ENCODE measurements at places on chromosomes 3 and 15. TPM values are rescaled to one million over a fixed set of nuclear protein-coding genes. Genes with fewer than 3 reads are reported as not detected.

GRCh38 chr3:182479419-182480336 lies 313.6 kb upstream of the ATP11B start:
- no peaks in the 10 kb centered on the region for H3K36me3 ChIP-seq
- peaks cover 2% of the 10 kb centered on the region for H3K27me3 ChIP-seq
- H3K27ac ChIP-seq = no peak overlapping the region
- DNase-seq = no peak

DNA sequence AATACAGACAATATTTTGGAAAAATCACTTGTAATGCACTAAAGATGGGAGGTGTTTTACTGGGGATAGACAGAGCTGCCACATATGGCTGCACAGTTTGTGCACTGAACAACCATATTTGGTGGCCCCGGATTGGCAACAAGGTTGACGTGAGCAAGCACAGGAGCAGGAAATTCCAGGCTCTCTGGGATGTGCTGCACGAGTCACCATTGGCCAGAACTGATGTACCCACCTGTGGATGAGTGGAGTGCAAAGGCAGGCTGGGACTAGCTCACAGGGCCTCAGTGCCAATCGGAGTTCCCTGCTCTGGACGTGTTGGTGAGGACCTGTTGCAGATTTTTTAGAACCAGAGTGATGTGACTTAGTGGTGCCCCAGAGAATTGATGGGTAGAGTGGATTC lies 42.0 kb upstream of the SCAANT1 start:
- no peak overlapping the region for H3K4me3 ChIP-seq
- DNase-seq = no peak
- no peaks in the 10 kb centered on the region for H3K27me3 ChIP-seq
- peaks cover 33% of the 10 kb centered on the region for H3K4me1 ChIP-seq
- peaks cover 29% of the 10 kb centered on the region for H3K36me3 ChIP-seq
- peak overlapping the region; percentile 45 for H3K27ac ChIP-seq

DNA sequence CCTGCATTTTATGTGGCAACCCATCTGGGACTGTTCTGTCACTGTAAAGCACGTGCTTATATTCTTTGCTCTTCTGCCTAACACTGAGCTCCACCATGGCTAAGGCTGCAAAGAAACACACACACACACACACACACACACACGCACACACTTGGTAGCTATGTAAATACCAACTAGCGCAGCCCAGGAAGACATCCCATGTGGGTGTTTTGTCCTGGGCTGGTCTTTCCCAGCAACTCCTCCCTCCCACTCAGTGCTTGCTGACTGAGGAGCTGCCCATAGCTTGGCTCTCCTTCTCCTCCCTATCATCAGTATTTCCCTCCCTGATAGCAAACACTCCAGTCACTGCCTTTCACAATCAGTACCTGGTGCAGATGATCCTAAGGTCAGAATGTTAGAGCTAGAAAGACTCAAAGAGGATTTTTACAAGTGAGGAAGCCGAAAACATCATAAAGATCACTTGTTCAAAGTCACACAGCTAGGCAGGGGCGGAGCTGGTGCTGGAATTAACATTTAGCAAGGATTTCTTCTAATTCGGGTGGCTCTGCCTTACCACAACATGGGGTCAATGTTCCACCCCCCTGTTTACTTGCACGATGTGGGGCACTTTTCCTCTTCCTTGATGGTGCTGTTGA lies 377.1 kb upstream of the TBL1XR1 start:
- H3K4me3 ChIP-seq = no peak overlapping the region
- peaks cover 2% of the 10 kb centered on the region for H3K27me3 ChIP-seq
- H3K27ac ChIP-seq = no peak overlapping the region
- no peaks in the 10 kb centered on the region for H3K4me1 ChIP-seq

DNA sequence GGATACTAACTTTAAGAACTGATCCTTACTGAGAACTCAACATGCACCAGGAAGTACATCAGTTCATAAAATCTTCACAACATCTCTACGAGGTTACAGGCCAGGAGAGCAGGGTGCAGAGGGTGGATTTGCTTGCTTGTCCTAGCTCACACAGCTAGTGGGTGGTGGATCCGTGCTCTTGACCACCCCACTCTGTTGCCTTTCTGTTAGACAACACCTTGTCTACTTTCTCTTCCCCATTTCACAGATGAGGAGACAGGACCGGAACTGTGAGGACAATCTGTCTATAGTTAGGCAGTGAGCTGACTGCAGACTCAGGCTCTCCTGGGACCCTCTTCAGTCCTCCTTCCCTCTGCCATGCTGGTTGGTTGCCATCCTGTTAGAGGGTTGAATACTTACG lies 221.7 kb upstream of the TLE3 start:
- no peak for DNase-seq
- H3K27ac ChIP-seq = no peak overlapping the region
- no peak overlapping the region for H3K4me3 ChIP-seq
- peaks cover 24% of the 10 kb centered on the region for H3K27me3 ChIP-seq

DNA sequence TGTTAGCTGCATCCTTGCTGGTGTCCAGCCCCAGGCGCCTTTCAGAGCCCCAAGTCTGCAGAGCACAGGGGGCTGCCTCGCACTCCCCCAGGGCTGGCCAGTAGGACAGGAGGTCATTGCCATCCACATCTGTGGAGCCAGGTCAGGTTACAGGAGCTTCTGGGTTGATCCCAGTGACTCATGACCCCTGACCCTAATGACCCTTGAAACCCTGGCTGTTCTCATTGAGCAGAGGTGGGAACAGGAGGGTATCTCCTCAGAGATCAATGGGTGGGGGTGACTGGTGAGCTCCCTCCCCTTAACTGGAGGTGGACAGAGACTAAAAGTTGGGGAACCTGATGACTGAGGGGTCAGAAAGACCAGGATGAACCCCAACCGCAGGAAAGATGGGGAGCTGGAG lies 6.1 kb upstream of the SLC26A6 start:
- H3K27me3 ChIP-seq = no peaks in the 10 kb centered on the region
- H3K4me3 ChIP-seq = no peak overlapping the region
- H3K36me3 ChIP-seq = peaks cover 5% of the 10 kb centered on the region

DNA sequence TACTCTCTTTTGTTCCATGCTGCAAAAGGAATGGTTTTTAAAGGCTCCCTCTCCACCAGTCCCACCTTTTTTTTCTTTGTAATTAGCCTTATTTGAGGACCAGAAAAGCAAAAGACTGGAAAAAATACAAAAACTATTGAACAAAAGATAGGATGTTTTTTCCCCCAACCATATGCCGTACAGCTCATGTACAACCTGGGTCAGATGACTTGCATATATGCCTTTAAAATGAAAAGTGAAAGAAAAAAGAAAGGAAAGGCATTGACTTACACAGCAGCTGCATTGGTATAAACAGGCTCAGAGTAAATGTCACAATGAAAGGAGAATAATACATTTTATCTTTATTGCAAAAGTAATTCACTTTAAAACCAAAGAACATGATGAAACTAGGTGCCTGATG lies 69.5 kb upstream of the CMC1 start:
- H3K36me3 ChIP-seq = peaks cover 11% of the 10 kb centered on the region
- peak overlapping the region; percentile 55 for H3K4me3 ChIP-seq
- peaks cover 7% of the 10 kb centered on the region for H3K4me1 ChIP-seq

- H3K36me3 ChIP-seq = no peaks in the 10 kb centered on the region
- H3K4me3 ChIP-seq = no peak overlapping the region
- H3K27ac ChIP-seq = no peak overlapping the region
- no peak for DNase-seq
Measured at GRCh38 chr3:133429063-133429462, 29.2 kb downstream of the BFSP2 start.

DNA sequence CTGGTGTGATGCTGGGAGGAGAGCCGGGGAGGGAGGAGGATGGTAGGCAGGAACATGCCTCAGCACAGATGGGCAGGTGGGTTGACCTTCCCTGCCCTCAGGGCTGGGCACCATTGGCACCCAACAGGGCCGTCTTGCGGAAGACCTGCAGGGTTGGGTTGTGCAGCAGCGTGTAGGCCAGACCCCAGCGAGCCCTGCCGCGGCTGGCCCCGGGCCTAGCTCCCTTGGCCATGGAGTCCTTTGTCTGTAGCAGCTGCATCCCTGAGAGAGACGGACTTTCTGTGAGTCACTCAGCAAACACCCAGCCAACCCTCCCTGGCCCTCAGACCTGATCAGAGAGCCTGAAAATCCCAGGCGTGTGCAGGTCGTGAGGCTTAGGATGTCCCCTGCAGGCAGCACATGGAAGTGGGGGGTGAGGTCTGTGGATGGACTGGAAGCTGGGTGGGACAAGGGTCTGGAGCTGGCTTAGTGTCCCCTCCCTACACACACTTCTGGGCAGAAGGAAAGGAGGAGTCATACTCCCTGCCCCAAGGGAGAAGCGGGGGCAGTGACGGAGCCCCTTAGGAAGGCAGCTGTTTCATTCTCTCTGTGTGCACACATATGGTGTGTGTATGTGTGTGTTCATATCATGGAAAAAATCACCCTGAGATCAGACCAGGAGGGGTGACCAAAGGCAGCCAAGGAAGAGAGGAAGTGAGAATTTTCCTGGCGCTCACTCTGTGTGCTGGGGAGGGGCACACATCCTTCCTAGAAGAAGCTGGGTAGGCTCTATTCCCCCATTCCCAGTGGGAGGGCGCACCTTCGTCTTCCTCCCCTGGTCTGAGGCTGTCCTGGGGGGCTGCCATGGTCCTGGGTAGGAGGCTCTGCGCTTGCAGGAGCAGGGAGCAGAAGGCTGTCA lies 6.7 kb downstream of the ISLR start:
- no peak overlapping the region for H3K27ac ChIP-seq
- H3K4me1 ChIP-seq = no peaks in the 10 kb centered on the region
- DNase-seq = no peak
- H3K4me3 ChIP-seq = no peak overlapping the region

GRCh38 chr3:111283165-111283564 lies 211.5 kb downstream of the NECTIN3 start:
- peaks cover 2% of the 10 kb centered on the region for H3K27me3 ChIP-seq
- DNase-seq = no peak
- H3K4me1 ChIP-seq = peaks cover 42% of the 10 kb centered on the region
- no peak overlapping the region for H3K27ac ChIP-seq

- H3K27me3 ChIP-seq = no peaks in the 10 kb centered on the region
- H3K36me3 ChIP-seq = peaks cover 5% of the 10 kb centered on the region
- no peak for DNase-seq
- no peak overlapping the region for H3K27ac ChIP-seq
Measured at GRCh38 chr3:72152551-72153476, 367.9 kb upstream of the PROK2 start.

DNA sequence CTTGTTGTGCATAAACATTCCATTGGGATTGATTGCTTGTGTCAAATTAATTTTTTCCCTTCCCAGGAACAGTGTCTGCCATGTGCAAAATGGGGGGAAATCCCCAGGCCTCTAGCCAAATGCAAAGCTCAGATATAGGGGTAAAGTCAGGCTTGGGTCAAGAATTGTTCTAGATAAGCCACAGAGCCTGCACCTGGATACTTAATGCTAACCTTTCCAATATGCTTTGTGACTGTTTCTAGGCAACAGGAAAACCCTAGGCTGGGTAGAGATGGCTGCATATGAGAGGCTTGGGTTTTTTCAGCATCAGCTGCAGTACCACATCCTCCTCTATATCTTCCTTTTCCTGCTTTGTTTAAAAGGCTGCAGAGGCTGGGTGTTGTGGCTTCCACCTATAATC lies 61.9 kb upstream of the ROPN1 start:
- DNase-seq = no peak
- H3K4me1 ChIP-seq = no peaks in the 10 kb centered on the region

DNA sequence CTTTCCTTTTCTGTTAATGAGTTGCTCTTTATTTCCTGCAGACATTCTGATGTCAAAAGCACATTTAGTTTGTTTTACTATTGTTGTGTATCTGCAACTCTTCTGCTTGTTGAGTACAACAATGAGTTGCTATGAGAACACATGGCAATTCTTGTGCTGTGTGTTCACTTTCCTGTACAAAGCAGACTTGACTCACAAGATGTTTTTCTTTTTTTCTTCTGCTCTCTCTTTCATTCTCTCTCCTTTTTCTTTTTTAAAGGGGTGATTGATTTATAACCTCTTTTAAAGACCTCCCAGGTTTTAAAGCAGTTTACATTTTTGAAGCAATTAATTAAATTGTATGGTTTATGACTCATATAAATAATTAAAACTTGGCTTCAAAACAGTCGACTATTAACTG lies 31.6 kb upstream of the ABHD10 start:
- no peak overlapping the region for H3K27ac ChIP-seq
- H3K27me3 ChIP-seq = peaks cover 26% of the 10 kb centered on the region
- H3K36me3 ChIP-seq = no peaks in the 10 kb centered on the region
- H3K4me3 ChIP-seq = no peak overlapping the region

- H3K27ac ChIP-seq = no peak overlapping the region
- H3K27me3 ChIP-seq = peaks cover 6% of the 10 kb centered on the region
- H3K4me1 ChIP-seq = no peaks in the 10 kb centered on the region
- H3K4me3 ChIP-seq = no peak overlapping the region
- DNase-seq = no peak
Measured at GRCh38 chr15:101607108-101607507, 45.1 kb downstream of the TM2D3 start.

- no peak overlapping the region for H3K4me3 ChIP-seq
- H3K36me3 ChIP-seq = no peaks in the 10 kb centered on the region
- no peaks in the 10 kb centered on the region for H3K4me1 ChIP-seq
- no peak for DNase-seq
- peaks cover 2% of the 10 kb centered on the region for H3K27me3 ChIP-seq
- no peak overlapping the region for H3K27ac ChIP-seq
Measured at GRCh38 chr15:100734586-100734985, 132.2 kb downstream of the ASB7 start.

GRCh38 chr3:10219737-10220136 lies 28.5 kb upstream of the TATDN2 start:
- H3K27me3 ChIP-seq = no peaks in the 10 kb centered on the region
- H3K36me3 ChIP-seq = peaks cover 57% of the 10 kb centered on the region
- peak overlapping the region; percentile 7 for H3K27ac ChIP-seq
- no peak for DNase-seq

- no peak for DNase-seq
- H3K4me1 ChIP-seq = no peaks in the 10 kb centered on the region
- H3K4me3 ChIP-seq = no peak overlapping the region
Measured at GRCh38 chr3:181581656-181582055, 130.1 kb upstream of the SOX2 start.

The GDPGP1 gene
- 11.9 TPM for total RNA-seq

The MAGEL2 gene
- not detected for total RNA-seq

The ARHGEF26 gene
- total RNA-seq = 0.12 TPM

The ARPIN gene
- total RNA-seq = not detected

The GPR87 gene
- total RNA-seq = 1.0 TPM

The TNNC1 gene
- 1.5 TPM for total RNA-seq

The CILP gene
- total RNA-seq = 0.02 TPM

The GABRB3 gene
- not detected for total RNA-seq

The CLRN1 gene
- total RNA-seq = not detected

The TP63 gene
- 1.1 TPM for total RNA-seq

The DCUN1D1 gene
- total RNA-seq = 59.0 TPM
